ENCODE measurements at places on chromosomes 5 and 9.

- DNase-seq, result no peak
Measured at GRCh38 chr5:134458234-134459009, 46.7 kb upstream of the CDKN2AIPNL start.

DNA sequence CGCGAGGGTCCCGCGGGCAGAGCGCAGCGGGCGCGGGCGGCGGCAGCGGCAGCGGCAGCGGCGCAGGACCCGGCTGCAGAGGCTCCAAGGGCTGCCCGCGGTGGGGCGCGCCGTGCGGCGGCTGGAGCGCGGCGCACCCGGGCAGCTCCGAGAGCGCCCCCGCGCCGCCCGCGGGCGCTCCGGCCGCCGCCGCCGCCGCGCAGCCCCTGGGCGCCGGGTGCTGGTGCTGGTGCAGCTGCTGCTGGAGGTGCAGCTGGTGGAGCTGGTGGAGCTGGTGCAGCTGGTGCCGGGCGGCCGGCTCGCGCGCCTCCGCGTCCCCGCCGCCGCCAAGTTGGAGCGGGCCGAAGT lies 644 bp downstream of the IER5L start:
- DNase-seq, result no peak

DNA sequence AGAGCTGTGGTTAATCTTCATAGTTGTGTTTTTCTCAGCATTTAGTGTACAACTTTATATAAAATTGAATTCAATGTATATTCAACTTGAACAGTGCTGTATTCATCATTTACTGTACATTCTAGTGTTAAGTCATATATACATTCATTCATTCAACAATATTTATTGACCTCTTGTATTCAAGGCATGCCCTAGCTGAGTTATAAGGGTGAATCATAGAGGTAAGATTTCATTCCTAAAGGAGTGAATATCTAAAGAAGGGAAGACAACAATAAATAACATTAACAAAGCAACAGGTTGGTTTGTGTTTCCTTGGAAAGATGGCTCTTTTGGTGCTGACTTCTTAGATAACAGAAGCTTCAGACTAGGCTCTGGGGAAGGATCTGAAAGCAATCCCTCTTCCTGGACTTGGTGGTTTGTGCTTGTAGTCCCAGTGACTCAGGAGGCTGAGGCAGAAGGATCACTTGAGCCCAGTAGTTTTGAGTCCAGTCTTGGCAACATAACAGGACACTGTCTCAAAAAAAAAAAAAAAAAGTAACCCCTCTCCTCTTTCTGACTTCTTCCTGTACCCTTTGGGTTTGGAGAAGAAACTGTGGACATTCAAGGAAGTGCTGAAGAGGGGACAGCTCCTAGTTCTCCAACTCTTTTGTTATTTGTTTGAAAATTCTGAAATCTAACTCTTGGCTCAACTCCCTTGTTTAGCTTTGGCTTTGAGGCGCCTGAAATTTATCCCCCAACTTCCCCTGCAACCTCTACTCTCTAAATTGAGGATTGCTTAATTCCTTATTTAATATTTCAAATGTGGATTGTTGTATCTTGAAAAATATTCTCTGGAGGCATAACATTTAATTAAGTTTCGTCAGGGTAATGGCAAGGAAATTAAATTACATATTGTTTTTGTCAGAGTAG lies 80.2 kb downstream of the OSTF1 start:
- no peak for DNase-seq

DNA sequence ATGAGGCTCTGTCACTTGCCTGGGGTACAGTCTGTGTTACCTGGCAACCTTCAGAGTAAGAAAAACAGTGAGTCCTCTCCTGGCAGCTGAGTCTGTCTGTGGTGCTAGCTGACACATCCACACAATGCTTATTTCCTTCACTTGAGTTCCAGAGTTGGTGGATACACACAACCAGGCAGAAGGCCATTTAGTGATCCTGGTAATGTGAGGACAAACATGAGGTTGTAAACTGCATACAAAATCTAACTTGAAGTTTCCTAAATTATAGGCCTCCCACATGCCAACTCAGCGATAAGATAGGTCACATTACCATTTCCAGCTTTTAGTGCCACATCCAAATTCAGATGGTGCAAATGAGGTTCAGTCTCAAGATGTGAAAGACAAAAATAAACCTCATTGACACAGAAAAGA lies 125.5 kb downstream of the DCP2 start:
- DNase-seq, result no peak

GRCh38 chr5:80935811-80936385 lies 24.3 kb upstream of the RASGRF2 start:
- no peak for DNase-seq

DNA sequence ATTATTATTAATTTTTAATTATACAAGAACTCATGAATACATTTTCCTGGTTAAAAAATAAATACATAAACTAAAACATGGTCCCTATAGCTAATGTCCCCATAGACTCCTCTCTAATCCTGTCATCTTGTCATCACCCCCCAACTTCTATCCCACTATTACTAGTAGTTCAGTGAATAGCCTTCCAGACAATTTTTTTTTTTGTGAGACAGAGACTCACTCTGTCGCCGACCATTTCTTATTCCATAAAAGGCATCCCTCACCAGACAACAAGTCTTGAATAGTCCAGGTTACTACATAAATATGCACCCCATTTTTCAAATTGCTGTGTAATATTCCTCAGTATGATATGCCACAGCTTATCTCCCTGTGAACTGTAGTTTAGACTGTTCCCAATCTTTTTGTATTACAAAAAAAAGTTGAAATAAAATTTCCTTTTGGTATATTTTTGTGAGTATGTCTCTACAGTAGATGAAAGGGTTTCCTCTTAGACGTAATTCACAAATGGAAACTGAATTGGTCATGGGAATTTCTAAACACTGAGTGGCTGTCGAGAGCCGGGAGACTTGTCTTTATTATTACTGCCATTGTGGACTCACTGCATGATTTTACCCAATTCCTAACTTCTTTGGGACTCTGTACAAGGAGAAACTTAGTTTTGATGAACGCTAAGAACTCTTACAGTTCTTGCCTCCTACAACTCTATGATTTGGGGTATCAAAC lies 6.4 kb upstream of the ABLIM3 start:
- DNase-seq, result no peak

DNA sequence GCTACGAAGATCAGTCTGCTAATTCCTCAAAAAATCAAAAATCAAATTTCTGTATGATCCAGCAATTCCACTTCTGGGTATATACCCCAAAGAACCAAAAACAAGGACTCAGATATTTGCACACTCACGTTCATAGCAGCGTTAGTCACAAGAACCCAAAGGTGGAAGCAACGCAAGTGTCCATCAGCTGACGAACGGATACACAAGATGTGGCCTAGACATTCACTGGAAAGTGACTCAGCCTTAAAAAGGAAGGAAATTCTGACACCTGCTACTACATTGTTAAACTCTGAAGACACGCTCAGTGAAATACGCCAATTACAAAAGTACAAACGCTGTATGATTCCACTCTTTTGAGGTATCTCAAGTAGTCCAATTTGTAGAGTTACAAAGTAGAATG lies 93.3 kb downstream of the OTULIN start:
- no peak for DNase-seq

- DNase-seq, result peak; percentile 6
Measured at GRCh38 chr9:27726244-27727081, 153.2 kb upstream of the C9orf72 start.

- no peak for DNase-seq
Measured at GRCh38 chr5:1917830-1918487, 35.2 kb upstream of the IRX4 start.

- no peak for DNase-seq
Measured at GRCh38 chr9:83444110-83444509, 94.1 kb downstream of the FRMD3 start.

GRCh38 chr9:4849369-4849768 lies 56.6 kb downstream of the RCL1 start:
- no peak for DNase-seq

- DNase-seq, result no peak
Measured at GRCh38 chr9:3662671-3663070, 136.9 kb upstream of the RFX3 start.

DNA sequence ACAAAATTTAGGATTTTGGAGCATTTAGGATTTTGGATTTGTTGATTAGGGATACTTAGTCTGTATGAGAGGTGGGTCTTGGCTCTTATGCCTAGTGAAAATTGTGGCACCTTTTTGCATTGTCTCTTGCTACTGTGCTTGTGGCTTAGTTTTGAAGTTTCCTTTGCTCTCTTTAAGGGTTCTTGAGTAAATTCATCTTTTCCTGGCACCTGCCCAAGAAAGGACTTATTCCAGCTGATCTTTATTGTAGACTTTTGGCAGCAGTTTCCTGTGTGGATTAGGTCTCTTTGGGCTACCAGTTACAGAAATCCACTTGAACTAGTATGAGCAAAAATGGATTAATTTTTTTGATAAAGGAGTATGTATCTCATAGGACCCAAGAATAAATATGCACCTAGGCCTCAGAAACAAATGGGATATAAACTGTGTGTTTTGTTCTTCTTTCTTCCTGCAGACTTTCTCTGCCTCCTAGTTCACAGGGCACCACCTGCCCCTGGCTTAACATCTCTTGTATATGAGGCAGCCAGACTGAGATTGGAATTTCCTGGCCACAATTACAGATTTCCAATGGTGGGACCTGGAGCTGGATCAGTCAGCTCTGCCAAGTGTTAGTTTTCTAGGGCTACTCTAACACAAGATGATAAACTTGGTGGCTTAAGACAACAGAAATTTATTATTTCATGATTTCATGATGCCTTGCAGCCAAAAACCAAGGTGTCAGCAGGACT lies 44.6 kb downstream of the FOCAD start:
- no peak for DNase-seq

GRCh38 chr5:139407517-139407916 lies 3.6 kb upstream of the SPATA24 start:
- no peak for DNase-seq

DNA sequence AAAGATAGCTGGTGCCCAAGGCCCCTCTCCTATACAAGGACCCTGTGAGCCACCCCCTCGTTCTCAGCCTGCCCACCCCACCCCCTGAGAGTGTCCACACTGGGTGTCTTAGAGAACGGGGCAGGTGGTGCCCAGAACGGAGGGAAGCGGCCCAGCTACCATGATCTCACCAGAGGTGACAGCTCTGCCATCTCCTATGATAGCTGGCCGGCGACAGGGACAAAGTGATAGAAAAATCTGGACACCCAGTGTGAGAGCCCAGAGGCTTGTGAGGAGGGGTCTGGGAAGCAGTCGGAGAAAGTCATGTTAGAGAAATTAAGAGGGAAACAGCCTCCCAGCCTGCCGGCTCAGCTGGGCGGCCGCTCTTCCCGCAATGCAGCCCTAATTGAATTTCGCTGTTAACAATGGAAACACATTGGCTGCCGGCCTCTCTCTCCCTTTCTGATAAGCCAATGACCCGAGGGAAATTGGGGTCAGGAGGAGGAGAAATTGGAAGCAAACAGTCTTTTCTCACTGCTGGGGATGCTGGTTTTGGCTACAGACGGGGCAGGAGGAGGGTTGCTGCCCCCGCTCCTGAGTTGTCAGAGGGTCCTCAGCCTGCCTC lies 32.3 kb downstream of the HK3 start:
- DNase-seq, result no peak

GRCh38 chr5:74094096-74094781 lies 468.2 kb downstream of the ARHGEF28 start:
- DNase-seq, result no peak

DNA sequence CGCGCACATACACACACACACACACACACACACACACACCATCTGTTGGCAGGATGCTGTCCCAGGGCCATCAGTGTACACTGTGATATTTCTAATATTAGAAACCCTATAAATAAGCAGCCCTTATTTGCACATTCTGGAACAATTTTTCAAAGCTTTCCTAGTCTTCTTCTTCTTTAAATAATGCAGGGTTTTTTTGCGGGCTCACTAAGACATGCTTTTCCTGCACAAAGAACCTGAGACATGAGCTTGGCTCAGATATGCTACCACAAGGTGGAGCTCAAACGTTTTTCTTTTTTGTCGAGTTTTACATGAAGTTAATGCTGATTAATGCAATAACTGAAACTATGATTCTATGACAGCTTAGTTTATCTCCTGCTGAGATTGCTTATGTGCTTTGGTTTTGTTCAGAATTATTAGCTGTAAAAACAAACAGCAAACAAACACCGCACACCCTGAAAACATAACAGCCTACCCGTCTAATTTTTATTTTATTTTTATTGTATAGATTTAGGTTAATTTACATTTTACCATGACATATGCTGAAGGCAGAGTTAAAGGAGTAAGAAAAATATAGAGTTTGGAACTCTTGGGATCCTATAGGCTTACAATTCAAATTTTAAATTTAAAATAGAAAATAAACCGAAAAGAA lies 95.8 kb downstream of the ALDH1A1 start:
- DNase-seq, result no peak

GRCh38 chr9:95297316-95297715 lies 20.2 kb downstream of the FANCC start:
- no peak for DNase-seq

GRCh38 chr9:133477992-133478850 lies 678 bp downstream of the SLC2A6 start:
- peak; percentile 20 for DNase-seq

DNA sequence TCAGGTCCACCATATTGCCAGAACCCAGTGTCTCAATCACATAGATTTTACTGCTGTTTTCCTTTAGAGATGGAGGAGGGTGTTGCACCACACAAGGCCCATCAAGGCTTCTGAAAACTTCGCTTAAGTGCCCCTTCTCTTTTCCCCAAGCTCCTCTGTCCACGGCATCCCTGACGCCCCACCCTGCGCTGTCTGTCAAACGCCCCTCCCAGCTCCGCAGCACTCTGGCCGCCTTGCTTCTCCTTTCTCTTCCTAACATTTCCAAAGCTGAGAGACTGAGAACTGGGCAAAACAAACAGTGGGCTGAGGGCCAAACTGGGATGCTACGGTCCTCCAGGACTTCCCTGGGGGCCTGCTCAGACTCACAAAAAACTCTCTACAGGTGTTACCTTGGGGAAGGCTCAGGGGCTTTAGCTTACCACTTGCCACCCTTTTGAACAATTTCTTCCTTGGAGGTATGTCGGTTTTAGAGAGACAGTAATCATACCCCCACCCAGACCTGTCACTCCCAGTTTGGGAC lies 28.3 kb upstream of the ERGIC1 start:
- DNase-seq, result no peak

DNA sequence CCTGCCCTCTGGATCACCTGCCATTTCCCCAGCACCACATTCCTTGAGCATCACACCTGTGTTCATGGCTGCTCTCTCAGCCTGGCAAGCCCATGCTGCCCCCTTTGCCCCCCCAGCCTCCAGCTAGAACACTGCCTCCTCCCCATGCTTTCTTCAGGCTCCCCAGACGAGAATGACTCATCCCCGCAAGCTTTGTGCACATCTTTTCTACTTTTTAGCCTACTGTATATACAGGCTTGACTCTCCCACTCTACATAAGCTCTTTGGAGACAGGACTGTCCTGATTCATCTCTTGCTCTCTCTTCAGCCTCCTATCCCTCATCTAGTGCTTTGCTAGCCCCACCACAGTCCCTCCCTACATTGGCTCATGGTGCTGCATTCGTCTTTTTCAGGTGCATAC lies 19.9 kb upstream of the GLIPR2 start:
- DNase-seq, result no peak

DNA sequence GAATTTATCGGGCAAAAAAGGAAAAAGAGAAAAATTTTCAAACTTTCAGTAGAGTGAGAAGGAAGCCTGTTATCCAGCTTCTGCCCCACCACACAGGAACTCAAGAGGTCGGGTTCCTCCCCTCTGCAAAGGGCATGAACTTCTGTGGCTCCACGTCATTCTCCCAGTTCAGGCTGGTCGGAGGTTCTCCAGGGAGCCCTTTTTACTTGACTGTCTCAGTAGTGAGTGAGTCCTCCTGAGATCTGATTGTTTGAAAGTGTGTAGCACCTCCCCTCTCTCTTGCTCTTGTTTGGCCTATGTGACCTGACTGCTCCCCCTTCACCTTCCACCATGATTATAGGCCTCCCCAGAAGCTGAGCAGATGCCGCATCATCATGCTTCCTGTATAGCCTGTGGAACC lies 9.7 kb downstream of the SPINK1 start:
- no peak for DNase-seq

All from stimulated activated CD8-positive, alpha-beta memory T cell treated with anti-CD3 and anti-CD28 coated beads, Interleukin-15, amount 100 ng/mL, for 48 hours (primary cell).